ENCODE measurements at places on chromosomes 3 and 15.

- peaks cover 3% of the 10 kb centered on the region for H3K27me3 ChIP-seq
- DNase-seq = peak; percentile 79
Measured at GRCh38 chr3:194205675-194206133, 69.8 kb downstream of the HES1 start.

- no peak for DNase-seq
- no peak overlapping the region for H3K27ac ChIP-seq
- no peaks in the 10 kb centered on the region for H3K36me3 ChIP-seq
- H3K27me3 ChIP-seq = no peaks in the 10 kb centered on the region
Measured at GRCh38 chr3:111610189-111610588, 15.0 kb upstream of the ZBED2 start.

DNA sequence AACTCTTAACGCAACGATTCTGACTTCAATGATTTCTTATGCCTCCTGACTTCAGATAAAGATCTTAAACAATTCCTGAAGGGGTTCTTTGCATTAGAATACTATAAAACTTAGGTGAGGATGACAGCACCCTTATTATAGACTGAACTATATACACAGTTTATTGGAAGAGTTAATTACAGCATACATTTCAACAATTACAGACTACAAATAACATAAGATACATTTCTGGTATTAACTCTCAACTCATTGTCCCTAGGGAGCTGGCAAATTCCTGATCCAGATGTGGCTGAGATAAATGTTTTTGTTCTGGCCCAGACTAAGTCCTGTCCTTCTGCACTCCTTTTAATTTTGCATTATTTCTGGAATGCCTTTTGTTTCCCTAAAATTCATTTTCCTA, 155.5 kb upstream of the TMC3 start:
- DNase-seq = peak; percentile 12
- no peaks in the 10 kb centered on the region for H3K4me1 ChIP-seq
- no peak overlapping the region for H3K27ac ChIP-seq
- no peaks in the 10 kb centered on the region for H3K36me3 ChIP-seq
- no peak overlapping the region for H3K4me3 ChIP-seq
- no peaks in the 10 kb centered on the region for H3K27me3 ChIP-seq

- no peaks in the 10 kb centered on the region for H3K27me3 ChIP-seq
- H3K4me1 ChIP-seq = no peaks in the 10 kb centered on the region
- DNase-seq = no peak
- H3K4me3 ChIP-seq = no peak overlapping the region
- no peak overlapping the region for H3K27ac ChIP-seq
- no peaks in the 10 kb centered on the region for H3K36me3 ChIP-seq
Measured at GRCh38 chr3:197028728-197029510, 698 bp downstream of the MELTF start.

DNA sequence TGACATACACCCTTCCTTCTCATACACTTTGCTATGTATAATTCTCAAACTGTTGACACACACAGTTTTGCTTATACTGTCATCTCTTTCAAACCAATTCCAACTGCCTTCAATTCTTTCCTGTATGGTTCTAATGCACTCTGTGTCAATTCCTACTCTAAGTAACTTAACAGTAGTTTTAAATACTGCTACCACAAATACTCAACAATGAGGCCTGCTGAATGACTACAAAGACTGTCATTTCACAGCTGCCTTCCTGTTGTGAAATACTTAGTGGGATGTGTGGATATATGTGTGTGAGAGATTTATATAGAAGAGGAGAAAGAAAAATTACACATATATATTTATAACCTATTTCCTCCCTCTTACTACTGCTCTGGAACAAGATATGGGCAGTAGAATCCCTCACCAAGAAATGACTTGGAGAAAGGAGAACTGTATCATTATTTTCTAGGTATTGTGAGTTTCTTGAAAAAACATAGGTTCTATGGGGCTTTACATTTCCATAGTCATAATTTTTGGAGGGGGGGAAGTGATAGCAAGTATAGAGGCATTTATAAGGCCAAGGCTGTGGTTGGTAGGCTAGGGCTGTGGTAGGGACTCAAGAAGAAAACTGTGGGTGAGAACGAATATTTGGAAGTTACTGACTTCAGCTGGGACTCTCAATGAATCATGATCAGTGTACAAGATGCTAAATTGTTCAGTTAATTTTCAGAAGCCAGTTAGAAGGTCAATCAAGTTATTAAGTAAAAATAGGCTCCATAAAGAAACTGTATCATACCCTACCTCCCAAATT, 88.7 kb downstream of the ANKRD28 start:
- no peak for DNase-seq
- peaks cover 2% of the 10 kb centered on the region for H3K4me1 ChIP-seq
- H3K36me3 ChIP-seq = no peaks in the 10 kb centered on the region
- H3K27ac ChIP-seq = no peak overlapping the region
- H3K27me3 ChIP-seq = no peaks in the 10 kb centered on the region
- H3K4me3 ChIP-seq = no peak overlapping the region

GRCh38 chr3:142858043-142858442, 30.8 kb downstream of the PCOLCE2 start:
- H3K4me3 ChIP-seq = no peak overlapping the region
- no peaks in the 10 kb centered on the region for H3K36me3 ChIP-seq
- DNase-seq = no peak

GRCh38 chr3:46102780-46103130, 75.5 kb upstream of the XCR1 start:
- DNase-seq = no peak
- no peaks in the 10 kb centered on the region for H3K27me3 ChIP-seq
- no peaks in the 10 kb centered on the region for H3K4me1 ChIP-seq
- no peaks in the 10 kb centered on the region for H3K36me3 ChIP-seq
- H3K27ac ChIP-seq = no peak overlapping the region

GRCh38 chr3:55750525-55750924, 263.4 kb upstream of the WNT5A start:
- no peak overlapping the region for H3K27ac ChIP-seq
- H3K27me3 ChIP-seq = no peaks in the 10 kb centered on the region
- H3K36me3 ChIP-seq = no peaks in the 10 kb centered on the region
- no peak for DNase-seq
- H3K4me1 ChIP-seq = no peaks in the 10 kb centered on the region
- H3K4me3 ChIP-seq = no peak overlapping the region

DNA sequence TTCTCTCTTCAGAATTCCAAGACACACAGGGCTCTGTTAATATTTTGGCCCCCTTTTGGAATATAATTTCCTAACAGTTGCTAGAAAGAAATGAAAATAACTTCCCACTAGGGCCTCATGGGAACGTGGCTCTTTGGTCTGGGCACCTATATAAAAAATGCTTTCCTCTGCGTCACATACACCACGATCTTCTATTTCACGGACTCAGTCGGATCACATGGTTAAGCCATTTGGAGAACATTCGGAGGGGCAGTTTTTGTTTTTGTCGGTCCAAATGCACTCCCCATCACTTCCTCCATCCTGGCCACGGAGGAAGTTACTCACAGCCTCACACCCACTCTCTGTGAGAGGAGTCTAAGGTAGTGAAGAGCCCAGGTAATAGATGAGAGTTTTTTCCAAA, 21.0 kb downstream of the TMEM44 start:
- DNase-seq = no peak
- no peaks in the 10 kb centered on the region for H3K36me3 ChIP-seq
- no peak overlapping the region for H3K27ac ChIP-seq
- H3K4me1 ChIP-seq = no peaks in the 10 kb centered on the region
- H3K4me3 ChIP-seq = no peak overlapping the region
- no peaks in the 10 kb centered on the region for H3K27me3 ChIP-seq

- DNase-seq = no peak
- peaks cover 4% of the 10 kb centered on the region for H3K4me1 ChIP-seq
- peak overlapping the region; percentile 64 for H3K4me3 ChIP-seq
- no peaks in the 10 kb centered on the region for H3K36me3 ChIP-seq
Measured at GRCh38 chr15:73050561-73051295, 1.5 kb upstream of the NEO1 start.

GRCh38 chr3:138408751-138409570, 25.5 kb upstream of the ESYT3 start:
- H3K27ac ChIP-seq = no peak overlapping the region
- H3K27me3 ChIP-seq = no peaks in the 10 kb centered on the region
- H3K36me3 ChIP-seq = peaks cover 6% of the 10 kb centered on the region
- no peak overlapping the region for H3K4me3 ChIP-seq
- no peak for DNase-seq

DNA sequence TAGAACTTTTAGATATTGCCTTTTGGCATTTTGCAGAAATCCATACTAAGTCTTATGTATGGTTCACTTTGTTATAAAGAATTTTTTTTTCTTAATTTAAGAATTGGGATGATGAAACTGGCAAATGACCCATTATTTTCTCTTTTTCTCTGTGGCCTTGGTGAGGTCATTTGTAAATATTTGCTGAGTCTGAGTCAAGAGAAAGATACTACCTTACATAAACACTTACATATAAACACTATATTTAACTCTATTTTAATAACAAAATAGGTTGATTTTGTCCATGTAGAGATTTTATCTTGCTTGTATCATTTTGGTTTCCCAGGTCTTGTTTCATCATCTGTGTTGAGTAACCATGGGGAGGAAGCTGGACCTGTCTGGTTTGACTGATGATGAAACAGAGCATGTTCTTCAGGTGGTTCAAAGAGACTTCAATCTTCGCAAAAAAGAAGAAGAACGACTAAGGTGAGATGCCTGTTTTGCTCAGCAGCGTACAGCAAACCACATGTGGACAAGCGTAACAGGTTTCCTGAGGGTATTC, 91.1 kb downstream of the MYRIP start:
- DNase-seq = no peak
- no peaks in the 10 kb centered on the region for H3K36me3 ChIP-seq
- no peaks in the 10 kb centered on the region for H3K4me1 ChIP-seq
- no peaks in the 10 kb centered on the region for H3K27me3 ChIP-seq
- H3K27ac ChIP-seq = no peak overlapping the region
- no peak overlapping the region for H3K4me3 ChIP-seq

DNA sequence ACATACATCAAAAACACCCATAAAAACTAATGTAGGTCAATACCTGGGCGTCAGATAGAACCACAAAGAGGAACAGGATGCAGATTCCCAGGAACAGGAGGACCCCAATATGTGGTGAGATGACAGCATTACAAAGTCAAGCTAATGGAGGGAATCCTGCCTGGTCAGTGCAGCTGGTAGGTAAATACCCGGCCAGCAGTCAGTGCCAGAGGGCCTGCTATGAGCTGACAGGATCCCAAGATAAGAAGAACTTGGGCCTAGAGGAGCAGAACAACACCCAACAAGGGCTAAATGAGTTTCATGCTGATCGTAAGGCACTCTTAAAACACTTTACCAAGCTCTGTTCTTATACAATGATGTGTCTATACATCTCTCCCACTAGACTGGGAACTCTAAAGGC, 61.2 kb upstream of the KCNMB2 start:
- H3K27ac ChIP-seq = no peak overlapping the region
- no peak overlapping the region for H3K4me3 ChIP-seq
- H3K36me3 ChIP-seq = no peaks in the 10 kb centered on the region
- H3K27me3 ChIP-seq = no peaks in the 10 kb centered on the region
- no peak for DNase-seq

DNA sequence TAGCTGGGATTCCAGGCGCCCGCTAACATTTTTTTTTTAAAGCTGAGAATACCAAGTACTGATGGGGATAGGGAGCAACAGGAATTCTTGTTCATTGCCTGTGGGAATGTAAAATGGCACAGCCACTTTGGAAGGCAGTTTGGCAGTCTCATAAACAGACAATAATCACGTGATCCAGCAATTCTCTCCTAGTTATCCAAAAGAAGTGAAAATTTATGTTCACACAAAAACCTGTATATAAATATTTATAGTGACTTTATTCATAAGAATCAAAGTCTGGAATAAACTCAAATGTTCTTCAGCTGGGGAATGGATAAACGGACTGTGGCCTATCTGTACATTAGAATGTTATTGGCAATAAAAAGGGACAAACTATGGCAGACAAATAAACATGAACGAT, 72.5 kb upstream of the NEO1 start:
- no peak for DNase-seq
- no peaks in the 10 kb centered on the region for H3K4me1 ChIP-seq
- no peaks in the 10 kb centered on the region for H3K27me3 ChIP-seq
- H3K27ac ChIP-seq = no peak overlapping the region
- H3K36me3 ChIP-seq = no peaks in the 10 kb centered on the region

- H3K4me3 ChIP-seq = no peak overlapping the region
- H3K4me1 ChIP-seq = no peaks in the 10 kb centered on the region
- no peak for DNase-seq
- no peaks in the 10 kb centered on the region for H3K27me3 ChIP-seq
- no peaks in the 10 kb centered on the region for H3K36me3 ChIP-seq
Measured at GRCh38 chr3:106184540-106185457, 316.0 kb upstream of the CBLB start.

DNA sequence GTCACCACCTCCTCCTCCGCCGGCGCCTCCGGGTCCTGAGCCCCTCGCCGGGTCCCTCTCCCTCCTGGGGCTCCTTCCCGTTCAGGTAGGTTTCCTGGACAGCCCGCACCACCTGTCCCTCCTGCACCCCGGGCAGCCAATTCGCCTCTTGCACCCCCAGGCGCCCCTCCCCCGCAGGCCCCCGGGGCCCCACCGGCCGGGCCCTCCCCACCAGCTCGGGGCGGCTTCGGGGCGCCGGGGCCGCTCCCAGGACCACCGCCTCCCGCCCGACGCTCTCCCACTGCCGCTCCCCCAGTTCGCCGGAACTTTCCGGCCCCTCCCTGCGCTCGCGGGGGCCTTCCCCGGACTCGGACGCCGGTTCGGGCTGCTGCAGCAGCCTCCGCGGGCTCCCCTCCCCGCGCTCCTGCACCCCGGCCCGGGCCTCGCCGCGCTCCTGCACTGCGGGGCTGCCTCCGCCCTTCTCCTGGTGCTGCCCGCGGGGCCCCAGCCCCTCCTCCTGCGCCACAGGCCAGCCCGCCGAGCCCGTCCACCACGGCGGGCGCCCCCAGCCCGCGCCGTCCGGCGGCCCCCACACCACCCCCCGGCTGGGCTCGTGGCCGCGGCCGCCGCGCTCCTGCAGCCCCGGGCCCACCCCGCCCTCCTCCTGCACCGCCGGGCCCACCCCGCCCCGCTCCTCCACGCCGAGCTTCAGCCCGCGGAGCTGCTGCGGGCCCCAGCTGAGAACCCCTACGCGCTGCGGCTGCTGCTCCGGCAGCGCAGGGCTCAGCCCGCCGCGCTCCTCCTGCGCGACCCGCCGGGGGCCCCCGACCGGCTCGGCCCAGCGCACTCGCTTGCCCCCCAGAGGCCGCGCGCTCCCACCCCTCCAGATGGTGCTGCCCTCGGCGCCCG, 587 bp upstream of the TNK2 start:
- peak; percentile 67 for DNase-seq
- H3K27ac ChIP-seq = no peak overlapping the region
- no peaks in the 10 kb centered on the region for H3K4me1 ChIP-seq
- H3K27me3 ChIP-seq = no peaks in the 10 kb centered on the region
- peak overlapping the region; percentile 23 for H3K4me3 ChIP-seq
- no peaks in the 10 kb centered on the region for H3K36me3 ChIP-seq

- peaks cover 2% of the 10 kb centered on the region for H3K27me3 ChIP-seq
- H3K36me3 ChIP-seq = no peaks in the 10 kb centered on the region
- H3K4me1 ChIP-seq = peaks cover 6% of the 10 kb centered on the region
- no peak overlapping the region for H3K27ac ChIP-seq
- DNase-seq = no peak
Measured at GRCh38 chr15:70563561-70564095, 199.7 kb downstream of the UACA start.

- no peaks in the 10 kb centered on the region for H3K27me3 ChIP-seq
- H3K4me3 ChIP-seq = peak overlapping the region; percentile 87
- H3K27ac ChIP-seq = no peak overlapping the region
- H3K4me1 ChIP-seq = peaks cover 4% of the 10 kb centered on the region
Measured at GRCh38 chr15:23038726-23039142, 635 bp downstream of the TUBGCP5 start.

- H3K4me1 ChIP-seq = no peaks in the 10 kb centered on the region
- no peak for DNase-seq
- no peak overlapping the region for H3K27ac ChIP-seq
- H3K4me3 ChIP-seq = no peak overlapping the region
- H3K27me3 ChIP-seq = no peaks in the 10 kb centered on the region
Measured at GRCh38 chr15:98506711-98507110, 141.6 kb upstream of the IGF1R start.
